NCI-H187 treated with DMSO at 0.1 percent for 48 hours (cell line): ENCODE measurements at places on chromosomes 4 and X.

GRCh38 chr4:125728568-125728967 lies 413.8 kb downstream of the FAT4 start:
- no peak for DNase-seq

DNA sequence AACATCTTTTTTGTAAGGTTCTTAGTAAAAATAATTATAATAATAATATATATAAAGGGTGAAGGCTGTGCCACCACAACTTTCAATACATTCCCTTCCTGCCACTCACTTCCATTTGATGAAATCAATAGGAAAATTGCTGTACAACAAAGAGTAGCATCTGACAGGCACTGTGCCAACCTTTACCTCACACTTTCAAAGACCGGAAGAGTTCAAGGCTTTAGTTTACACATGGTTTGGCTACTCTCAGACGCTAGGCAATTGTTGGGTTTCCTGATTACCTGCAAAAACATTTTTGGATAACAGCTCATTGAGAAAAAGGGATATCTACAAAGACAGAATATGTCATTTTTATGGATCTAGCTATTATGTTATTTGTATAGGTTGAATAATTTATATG lies 5.5 kb upstream of the ING2 start:
- no peak for DNase-seq

- DNase-seq, result no peak
Observed at GRCh38 chr4:54218736-54219135, 10.4 kb upstream of the PDGFRA start.

DNA sequence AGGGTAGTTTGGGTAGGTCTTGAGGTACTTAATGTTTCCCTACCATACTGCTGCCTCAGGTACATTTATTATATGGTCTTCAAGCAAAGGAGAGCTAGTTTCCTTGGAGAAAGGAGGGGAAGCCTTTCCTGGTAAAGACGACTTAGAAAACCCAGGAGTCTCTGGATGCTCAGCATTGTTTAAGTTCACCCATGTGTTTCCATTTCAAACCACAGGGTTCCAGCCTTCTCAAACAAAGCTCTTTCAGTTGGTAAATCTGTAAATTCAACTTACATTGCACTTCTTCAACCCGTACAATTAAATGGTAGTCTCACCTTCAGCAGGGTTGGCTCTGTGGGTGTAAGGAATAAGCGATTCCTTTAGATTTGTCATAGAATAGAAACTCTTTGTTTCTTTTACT lies 111.9 kb upstream of the UNC5C start:
- no peak for DNase-seq

GRCh38 chr4:19047279-19047880 lies 1025.8 kb upstream of the LCORL start:
- no peak for DNase-seq

DNA sequence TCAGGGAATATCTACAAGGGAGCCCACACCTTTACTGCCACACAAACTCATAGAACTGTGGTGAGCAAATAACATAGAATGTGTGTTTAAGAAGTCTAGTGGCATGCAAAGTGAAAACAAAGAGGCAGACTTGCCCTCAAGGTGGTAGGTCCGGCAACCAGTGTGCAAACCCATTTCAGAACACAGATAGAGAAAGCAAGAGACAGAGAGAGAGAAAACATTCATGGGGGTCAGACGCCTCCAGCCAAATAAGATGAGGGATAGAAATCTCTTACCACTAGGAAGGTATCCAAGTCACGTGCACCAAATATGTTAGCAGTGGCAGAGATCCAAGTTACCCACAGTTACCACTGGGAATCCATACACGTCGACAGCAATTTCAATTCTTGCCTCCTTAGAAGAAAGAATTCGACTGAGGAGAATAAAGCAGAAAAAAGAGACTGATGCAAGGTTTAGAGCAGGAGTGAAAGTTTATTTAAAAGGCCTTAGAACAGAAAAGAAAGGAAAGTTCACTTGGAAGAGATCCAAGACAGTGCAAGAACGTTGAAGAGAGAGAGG lies 252.8 kb downstream of the NAP1L3 start:
- DNase-seq, result no peak

- no peak for DNase-seq
Observed at GRCh38 chr4:83012200-83012686, 1.6 kb upstream of the LIN54 start.

- no peak for DNase-seq
Observed at GRCh38 chrX:55111578-55112254, 22.9 kb downstream of the PAGE2 start.

DNA sequence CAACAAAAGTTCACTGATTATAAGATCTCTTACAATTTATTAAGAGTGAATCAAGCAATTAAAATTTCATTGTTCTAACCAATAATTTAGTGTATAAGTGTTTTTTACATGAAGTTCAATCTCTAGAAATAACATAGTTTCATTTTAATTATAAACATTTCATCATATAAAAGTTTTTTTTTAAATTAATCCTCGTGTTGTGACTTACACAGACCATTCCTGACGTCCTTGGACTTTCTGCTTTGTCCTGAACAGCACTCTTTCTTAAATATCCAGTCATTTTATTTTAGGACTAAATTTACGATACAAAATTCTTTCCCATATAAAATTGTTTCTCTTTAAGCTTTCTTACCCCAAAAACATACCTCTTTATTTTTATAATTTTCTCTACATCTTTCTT lies 841.7 kb upstream of the POU3F4 start:
- no peak for DNase-seq

- DNase-seq, result no peak
Observed at GRCh38 chr4:138199568-138200235, 42.4 kb downstream of the SLC7A11 start.

DNA sequence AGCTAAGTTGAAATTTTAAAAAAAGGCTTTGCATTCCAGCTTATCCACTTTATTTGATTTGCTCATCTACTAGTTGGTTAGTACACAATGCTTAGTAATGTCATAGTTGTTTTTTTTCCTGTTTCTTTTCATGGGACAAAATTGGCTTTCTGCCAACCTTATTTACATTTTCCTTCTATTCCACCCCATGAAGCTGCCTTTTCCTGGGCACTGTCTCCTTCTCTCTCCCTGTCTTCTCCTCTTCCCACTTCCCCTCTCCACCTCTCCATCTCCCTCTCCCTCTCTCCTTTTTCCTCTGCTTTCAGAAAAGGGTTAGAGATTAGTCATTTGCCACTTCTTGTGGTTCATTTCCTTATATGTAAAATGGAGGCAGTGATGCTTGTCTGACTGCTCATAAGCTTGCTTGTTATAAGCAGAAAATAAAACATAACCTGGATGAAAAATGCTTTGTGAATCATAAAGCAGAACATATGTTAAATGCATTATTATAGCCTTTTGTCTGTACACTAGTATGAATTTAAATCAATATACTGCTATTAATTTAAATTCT lies 181.9 kb downstream of the CEP135 start:
- no peak for DNase-seq

GRCh38 chr4:18441203-18441590 lies 419.6 kb upstream of the LCORL start:
- no peak for DNase-seq

- DNase-seq, result no peak
Observed at GRCh38 chr4:86594559-86595425, 677 bp downstream of the PTPN13 start.

DNA sequence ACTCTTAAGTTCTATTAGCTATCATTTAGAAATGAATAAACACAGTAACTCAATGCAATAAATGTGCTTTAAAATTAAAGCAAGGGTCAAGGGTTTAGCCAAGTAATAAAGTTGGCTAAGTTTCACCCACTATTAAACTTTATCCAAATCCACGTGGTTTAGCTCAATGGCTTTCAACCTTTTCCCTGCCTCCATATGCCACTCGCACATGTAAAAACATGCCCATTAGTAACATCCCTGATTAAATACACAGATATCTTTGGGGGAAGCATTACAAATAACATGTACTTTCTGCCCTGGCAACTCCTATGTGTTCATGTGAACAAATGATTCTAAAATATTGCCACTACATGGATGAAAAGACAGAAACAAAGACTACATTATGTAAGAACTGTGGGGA lies 130.8 kb downstream of the ZAR1 start:
- DNase-seq, result no peak

DNA sequence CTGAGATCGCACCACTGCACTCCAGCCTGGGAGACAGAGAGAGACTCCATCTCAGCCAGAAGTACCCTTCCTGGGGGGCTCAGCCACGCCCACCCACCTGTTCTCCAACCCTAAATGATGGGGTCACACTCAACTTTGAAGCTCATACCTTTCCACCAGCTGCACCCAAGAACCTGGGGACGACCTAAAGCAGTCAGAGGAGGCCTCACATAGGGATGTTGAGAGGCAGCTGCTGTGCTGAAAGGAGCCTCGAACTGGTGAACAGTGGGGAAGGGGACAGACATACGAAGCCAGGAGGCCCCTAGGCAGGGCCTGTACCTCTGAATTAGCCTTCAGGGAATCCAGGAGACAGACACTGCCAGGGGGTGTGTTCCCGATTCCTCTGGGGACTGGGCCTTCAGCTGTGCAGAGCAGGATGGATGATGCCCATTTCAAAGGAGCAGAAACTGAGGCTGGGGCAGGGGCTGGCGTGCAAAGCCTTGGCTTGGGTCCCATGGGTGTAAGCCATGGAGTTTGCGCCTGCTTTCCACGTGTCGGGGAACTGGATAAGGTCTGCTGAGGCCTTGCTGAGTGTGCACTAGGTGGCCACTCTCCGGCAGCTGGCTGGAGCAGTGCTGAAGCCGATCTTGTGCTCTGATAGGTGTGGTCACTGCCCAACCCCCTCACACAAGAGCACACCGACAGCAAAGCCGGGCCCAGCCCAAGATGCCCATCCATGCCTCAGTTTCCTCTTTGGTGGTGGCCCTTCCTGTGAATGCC lies 130.8 kb downstream of the CPZ start:
- no peak for DNase-seq

GRCh38 chr4:189838821-189839497 lies 101.7 kb upstream of the FRG1 start:
- no peak for DNase-seq

GRCh38 chr4:110270492-110271197 lies 72.2 kb upstream of the ELOVL6 start:
- DNase-seq, result no peak

DNA sequence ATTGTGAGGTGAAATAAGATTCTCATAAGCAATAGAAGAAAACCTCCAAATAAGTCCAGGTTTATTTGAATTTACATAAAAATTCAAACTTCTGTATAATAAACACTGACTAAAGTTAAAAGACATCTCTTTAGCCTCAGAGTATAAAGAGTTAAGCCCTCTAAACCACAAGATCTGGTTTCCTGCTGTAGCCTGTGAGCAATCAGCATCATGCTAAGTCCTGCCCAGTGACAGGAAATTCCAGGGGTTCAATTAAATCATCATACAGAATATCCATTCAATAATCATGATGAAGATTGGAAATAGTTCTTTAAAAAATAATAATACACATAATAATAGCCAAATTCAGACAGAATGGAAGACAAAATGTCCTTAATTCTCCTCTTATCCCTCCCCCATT lies 139.2 kb upstream of the DGKK start:
- no peak for DNase-seq

DNA sequence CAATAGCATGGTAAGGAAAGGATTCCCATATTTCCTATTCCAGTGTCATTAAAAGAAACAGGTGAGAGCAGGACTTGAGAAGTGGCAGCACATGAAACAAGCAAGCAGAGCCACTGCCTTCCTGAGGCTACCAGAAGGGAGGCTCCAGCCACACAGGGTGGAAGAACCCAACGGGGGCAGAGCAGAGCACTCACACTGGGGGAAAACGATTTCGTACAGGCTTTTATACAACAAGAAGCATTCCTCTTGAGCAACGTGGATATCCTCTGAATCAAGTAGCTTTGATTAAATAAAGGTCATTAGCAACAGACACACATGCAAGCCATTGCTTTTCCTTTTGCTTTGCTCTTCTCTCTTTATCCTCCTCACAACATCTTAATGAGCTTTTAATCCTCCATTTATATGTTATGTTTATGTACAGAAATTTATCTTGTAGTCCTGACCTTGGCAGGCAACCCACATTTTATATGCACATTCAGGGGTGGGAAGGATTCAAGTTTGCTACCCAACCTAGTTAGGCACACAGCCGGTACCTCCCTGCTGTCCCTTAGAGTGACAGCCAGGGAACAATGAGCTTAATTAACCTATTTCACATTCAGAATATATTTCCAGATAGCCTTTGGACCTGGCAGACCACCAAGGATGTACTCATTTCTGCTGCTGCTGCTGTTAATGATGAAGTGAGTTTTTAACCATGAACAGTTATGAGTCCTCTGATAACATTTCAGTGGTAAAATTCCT lies 202.1 kb downstream of the ARHGAP24 start:
- DNase-seq, result no peak

- DNase-seq, result no peak
Observed at GRCh38 chr4:79514621-79515329, 106.7 kb upstream of the GK2 start.

GRCh38 chrX:26788402-26788998 lies 572.5 kb downstream of the MAGEB5 start:
- DNase-seq, result no peak

- no peak for DNase-seq
Observed at GRCh38 chrX:31435592-31435991, 363.8 kb upstream of the FTHL17 start.

DNA sequence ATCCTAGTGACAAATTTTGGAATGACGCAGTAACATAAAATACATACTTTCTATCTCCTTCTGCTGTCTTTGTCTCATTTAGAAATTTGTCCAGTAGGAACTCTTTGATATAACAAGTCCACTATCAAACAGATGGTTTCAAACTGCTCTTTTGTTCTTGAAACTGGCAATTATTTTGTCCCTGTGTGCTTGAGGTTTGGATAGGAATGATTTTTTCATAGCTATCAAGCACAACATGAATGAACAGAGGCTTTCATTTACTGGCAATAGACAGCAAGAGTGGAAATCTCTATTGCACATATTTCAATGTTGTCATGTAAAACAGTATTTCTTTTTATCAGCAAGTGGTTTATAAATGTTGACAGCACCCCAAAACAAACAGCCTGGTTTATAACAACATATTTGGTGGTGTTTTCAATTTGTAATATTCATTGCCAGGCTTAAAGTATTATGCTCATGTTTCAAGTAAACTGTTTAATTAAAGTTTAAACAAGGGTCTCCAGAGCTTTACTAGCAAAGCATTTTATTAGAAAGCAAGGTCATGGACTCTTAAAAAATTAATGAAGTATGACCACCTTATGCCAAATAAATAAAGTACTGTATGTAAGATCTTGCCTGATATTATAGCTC lies 60.0 kb downstream of the TIGD2 start:
- no peak for DNase-seq

GRCh38 chr4:182310316-182310715 lies 67.1 kb downstream of the TENM3 start:
- DNase-seq, result no peak

DNA sequence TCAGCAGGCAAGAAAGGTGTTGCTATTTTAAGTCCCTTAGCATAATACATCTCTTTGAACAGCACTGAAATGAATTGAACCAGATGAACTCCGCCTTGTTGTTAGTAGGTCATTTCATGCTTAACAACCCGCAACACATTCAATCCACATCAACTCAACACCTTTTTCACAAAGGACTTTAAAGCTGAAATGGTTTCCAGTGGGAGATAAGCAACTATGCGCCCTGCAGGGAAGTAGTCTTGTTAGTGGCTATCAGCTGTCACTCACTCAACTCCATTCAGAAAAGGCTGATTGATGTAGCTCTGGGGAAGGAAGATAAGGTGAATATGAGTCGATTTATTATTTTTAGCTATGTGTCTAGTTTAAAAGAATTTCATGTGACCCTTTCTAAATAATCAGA lies 46.0 kb downstream of the ATP8A1 start:
- peak; percentile 33 for DNase-seq
